ENCODE measurements at places on chromosomes 13 and 19.

- DNase-seq, result no peak
Observed at GRCh38 chr13:68713394-68713793, 1394.2 kb upstream of the ATXN8OS start.

GRCh38 chr19:3061182-3062161 lies 823 bp downstream of the TLE5 start:
- no peak for DNase-seq

GRCh38 chr13:97953376-97953970 lies at the start of gene IPO5:
Gene IPO5 (plus strand): TSS chr13:97953675. CDS start chr13:97976697, 23,022 bp downstream.
- DNase-seq, result no peak

GRCh38 chr19:44705502-44706010 lies 6.6 kb downstream of the CEACAM16 start:
- DNase-seq, result no peak

GRCh38 chr13:100338275-100338674 lies 249.4 kb downstream of the PCCA start:
- DNase-seq, result no peak

GRCh38 chr19:2436926-2437325 lies 9.5 kb upstream of the TIMM13 start:
- DNase-seq, result no peak

All from HS-5 (cell line).